ENCODE measurements at places on chromosomes 1 and 21.

DNA sequence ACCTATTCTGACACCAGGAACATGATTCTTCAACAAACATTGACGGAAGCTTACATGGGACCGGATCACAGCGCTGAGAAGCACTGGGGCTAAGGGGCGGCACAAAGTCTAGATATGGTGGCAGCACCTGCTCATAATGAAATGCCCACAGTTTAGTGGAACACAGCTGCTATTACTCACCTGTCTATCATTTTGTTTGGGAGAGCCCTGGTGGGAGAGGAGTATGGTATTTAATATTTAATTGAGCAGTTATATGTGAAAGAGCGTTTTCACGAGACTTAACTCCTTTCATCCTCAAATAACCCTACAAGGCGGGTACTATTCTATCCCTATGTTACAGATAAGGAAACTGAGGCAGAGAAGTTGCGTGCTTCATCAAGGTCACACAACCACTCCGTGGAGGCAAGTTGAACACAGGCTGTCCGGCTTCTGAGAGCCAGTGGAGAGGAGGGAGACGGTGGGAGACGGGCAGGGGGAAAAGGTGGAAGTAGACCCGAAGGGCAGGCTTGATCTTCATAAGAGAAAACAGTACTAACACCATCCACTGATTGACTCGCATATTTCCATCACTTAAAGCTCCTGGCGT is 790 bp upstream of the TSNAX start:
- no peak for DNase-seq

- no peak for DNase-seq
These were observed at the start of gene PLEKHN1 for GRCh38 chr1:966135-966703. PLEKHN1 (plus strand) TSS chr1:966482; CDS start chr1:966532, 50 bp downstream.

DNA sequence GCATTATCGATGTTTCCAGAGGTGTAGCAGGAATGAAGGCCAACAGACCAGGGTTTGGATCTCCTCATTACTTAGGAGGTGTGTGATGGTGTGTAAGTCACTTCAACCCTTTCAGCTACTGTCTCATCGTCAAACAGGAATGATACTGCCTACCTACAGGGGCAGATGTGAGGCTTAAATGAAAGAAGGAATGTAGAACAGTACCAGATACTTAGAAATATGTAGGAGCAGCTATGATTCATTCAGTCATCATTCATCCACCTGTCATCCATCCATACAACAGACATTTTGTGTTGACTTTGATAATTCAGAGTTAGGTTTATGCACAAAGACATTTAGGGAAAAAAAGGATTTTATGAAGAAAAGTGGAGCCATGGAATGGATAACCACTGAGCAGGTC is 486.9 kb upstream of the DAB1 start:
- DNase-seq = no peak

DNA sequence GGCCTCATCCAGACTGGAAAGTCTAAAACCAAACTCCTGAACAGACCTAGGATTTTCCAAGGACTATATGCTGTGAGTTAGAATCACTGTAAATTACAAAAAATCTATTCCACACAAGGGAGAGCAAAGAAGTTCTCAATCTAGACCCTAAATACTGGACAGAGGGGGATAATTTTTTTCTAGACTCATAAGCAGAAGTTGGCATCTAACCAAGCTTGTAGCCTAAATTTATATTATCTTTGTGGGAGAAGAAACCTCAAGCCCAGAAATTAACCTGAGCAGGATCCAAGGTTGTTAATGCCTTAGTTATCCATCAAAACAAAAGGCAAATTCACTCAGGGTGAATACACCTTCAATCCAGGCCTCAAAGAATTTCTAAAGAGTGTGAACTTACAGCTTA is 290.2 kb downstream of the SMYD3 start:
- no peak for DNase-seq

- DNase-seq = no peak
These were observed 66.8 kb upstream of the JUN start for GRCh38 chr1:58850636-58851035.

GRCh38 chr1:203867802-203868201 is 6.4 kb downstream of the SNRPE start:
- no peak for DNase-seq

- DNase-seq = no peak
These were observed 274.5 kb upstream of the C1orf174 start for GRCh38 chr1:4174291-4175200.

- no peak for DNase-seq
These were observed 32.1 kb downstream of the CENPF start for GRCh38 chr1:214635086-214635485.

DNA sequence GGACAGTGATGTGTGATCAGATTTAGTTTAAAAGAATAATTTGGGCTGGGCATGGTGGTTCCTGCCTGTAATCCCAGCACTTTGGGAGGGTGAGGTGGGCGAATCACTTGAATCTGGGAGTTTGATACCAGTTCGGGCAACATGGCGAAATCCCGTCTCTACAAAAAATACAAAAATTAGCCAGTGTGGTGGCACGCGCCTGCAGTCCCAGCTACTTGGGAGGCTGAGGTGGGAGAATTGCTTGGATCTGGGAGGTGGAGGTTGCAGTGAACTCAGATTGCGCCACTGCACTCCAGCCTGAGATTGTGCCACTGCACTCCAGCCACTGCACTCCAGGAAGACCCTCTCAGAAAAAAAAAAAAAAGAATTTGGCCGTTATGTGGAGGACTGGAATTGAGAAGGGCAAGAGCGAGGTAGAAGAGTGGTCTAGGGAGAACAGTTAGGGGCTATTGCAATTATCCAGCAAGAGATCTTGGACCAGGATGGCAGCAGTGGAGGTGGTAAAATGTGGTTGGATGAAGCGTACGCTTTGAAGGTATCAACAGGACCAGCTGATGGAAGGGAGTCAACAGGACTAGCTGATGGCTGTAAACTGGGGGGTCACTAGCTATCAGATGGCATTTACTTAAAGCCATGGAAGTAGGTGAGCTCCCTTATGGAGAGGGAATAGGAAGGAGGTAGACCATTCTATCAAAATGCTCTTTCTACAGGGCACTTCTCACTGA is 9.6 kb downstream of the BTBD19 start:
- no peak for DNase-seq

GRCh38 chr1:172482044-172482443 is 38.2 kb upstream of the PIGC start:
- DNase-seq = no peak

- no peak for DNase-seq
These were observed 9.7 kb downstream of the IFFO2 start for GRCh38 chr1:18946550-18947381.

DNA sequence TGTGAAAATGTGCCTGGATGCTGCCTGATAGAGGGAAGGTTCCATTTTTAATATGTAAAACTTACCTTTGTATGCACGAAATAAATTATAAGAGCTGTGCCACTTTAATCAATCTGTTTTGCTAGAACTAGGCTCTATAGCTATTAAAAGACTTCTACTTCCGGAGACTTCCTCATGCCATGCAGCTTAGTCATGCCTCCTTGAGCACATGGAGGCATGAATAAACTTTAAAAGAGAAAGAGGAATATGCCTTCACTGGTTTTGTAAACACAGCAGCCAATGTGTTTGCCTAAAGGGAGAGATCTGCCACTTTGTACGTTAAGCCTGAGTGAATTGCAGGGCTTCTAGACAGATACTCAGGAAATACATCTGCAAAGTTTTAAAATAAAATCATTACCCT is 604.6 kb downstream of the LRRIQ3 start:
- DNase-seq = no peak

- no peak for DNase-seq
These were observed 145.1 kb downstream of the CSMD2 start for GRCh38 chr1:34019741-34020552.

DNA sequence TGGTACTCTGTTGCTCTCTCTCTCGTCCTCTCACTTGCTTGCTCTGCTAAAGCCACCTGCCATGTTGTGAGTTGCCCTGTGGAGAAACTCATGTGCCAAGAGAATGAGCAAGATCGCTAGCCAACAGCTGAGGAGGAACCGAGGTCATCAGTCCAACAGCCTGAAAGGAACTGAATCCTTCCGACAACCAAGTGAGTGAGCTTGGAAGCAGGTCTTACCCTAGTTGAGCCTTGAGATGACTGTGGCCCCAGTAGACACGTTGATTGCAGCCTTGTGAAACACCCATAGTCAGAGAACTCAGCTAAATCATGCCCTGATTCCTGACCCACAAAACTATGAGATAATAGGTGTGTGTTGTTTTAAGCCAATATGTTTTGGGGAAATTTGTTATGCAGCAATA is 48.1 kb upstream of the BACH1 start:
- no peak for DNase-seq

DNA sequence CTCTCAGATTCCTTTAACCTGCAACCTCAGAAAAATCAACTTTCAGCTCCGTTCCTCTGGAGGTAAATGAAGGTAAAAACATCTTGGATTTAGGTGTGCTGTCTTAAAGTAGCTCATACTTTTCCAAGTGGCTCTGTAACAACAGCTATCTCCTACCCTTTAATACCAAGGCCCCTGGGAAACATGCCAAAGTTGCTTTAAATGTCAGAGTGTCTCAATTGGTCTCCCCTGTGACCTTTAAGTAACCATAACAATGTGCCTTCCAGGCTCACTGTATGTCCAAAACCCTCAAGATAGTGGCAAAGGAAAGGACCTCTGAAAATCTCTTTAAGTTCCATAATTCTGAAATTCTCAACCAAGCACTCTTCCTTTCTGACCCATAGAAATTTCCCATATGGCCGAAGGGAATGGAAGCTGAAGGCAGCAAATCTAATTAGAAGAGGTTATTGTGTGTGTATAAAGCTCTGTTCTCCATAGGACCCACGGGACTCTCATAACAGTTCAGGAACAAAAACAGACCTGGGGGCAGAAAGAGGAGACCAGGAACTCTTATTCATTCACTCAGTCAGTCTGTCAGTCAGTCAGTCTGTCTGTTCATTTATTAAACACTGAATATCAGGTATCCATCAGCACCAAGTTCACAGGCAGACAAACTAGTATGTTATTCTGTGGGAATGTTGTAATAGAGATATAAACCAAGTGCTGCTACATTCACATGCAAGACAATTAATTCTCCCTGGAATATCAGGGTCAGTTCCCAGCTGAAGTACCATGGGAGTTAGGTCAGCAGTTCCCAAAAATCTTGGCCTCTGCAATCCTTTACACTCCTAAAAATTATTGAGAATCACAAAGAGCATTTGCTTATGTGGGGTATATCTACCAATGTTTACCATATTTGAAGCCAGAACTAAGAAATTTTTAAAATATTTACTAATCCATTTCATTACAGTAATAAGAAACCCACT is 19.1 kb downstream of the ASTN1 start:
- DNase-seq = no peak

GRCh38 chr1:212981571-212982328 is 31.4 kb downstream of the VASH2 start:
- DNase-seq = no peak

DNA sequence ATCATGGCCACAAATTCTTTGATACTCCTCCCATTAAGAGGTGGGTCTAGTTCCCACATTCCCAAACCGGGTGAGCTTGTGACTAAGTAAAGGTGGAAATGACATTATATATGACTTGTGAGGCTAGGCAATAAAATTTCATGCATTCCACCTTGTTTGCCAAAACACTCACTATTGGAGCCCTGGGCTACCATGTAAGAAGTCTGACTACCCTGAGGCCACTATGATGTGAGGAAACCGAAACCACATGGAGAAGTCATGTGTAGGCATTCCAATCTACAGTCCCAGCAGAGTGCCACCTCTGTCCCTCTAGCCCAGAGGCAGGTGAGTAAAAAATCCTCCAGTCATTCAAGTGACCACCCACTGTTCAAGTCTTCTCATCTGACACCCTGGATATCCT is 17.9 kb upstream of the SMG7 start:
- DNase-seq = no peak

- no peak for DNase-seq
These were observed 49.3 kb downstream of the SH3GLB1 start for GRCh38 chr1:86753700-86754099.

GRCh38 chr21:21101911-21102310 is 103.7 kb downstream of the NCAM2 start:
- peak; percentile 86 for DNase-seq

DNA sequence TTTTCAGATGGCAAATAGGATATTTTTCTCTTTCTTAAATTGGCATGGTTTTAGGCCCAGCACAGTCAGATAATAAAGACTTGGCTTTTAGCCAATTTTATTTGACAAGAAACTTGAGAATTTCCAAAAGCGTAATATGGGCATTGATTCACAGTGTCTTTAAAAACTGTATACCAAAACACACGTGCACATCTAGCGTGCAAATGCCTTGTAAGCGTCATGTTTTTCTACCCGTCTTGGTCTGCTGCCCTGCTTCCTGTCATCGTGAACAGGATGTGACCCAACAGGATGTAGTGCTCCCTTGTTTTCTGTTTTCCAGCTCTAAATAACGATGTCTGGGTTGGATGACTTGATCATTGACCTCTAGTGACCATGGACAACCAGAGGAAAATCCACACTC is 24.7 kb upstream of the SLC44A3 start:
- no peak for DNase-seq

GRCh38 chr1:237179503-237179902 is 137.5 kb downstream of the RYR2 start:
- no peak for DNase-seq

- no peak for DNase-seq
These were observed 45.1 kb downstream of the TMEM53 start for GRCh38 chr1:44628962-44629756.

DNA sequence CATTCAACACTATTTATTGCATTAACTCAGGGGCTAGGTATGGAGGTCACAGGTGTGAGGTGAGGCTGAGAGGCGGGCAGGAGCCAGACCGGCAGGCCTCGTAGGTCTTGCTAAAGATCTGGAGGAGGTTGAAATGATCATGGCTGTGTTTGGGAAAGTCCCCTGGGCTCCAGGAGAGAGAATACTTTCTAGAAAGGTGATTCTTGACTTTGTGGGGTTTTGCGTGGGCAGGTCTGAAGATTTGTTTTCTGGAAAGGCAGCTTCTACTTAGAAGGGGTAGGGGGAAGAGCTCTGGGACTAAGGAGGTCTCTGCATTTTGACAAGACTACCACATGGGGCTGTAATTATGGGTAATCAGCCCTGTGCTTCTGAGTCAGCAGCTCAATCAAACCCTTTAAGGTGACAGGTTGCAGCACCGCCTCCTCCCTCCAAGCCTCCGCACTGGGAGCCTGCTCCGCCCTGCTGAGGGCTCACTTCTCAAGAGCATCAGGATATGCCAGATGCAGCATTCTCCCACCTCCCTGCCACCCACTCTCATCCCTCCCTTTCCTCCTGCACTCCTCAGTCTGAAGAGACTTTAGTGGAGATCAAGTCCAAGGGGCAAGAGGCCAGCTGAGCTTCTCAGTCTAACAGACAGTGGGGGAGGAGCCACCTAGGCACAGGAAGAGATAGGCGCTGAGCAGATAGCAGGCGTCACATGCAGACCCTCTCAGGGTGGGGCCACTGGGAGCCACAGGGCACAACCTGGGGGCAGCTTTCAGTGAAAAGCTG is 30.5 kb downstream of the SLC30A1 start:
- no peak for DNase-seq

- DNase-seq = no peak
These were observed 642.7 kb downstream of the NPHP4 start for GRCh38 chr1:5349526-5349925.

DNA sequence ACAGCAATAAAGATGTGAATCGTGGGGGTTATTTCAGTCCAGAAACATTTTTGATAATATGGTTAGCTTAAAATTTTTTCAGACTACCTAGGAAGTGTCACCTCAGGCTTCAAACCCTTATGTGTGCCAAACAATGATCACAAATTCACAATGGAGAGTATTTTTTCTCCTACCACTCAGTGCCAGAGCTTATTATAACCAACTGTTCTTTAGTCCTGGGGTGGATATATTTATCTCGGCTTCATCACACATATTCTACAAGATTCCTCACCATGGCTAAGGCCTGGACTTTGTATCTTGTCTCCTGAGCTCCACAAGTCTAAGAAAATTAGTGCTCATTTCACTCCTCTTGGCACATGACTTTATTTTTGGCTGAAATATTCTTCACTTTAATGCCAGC is 629.1 kb downstream of the RWDD3 start:
- no peak for DNase-seq
